ENCODE measurements at places on chromosomes 3 and 15. TPM values are rescaled to one million over a fixed set of nuclear protein-coding genes. Genes with fewer than 3 reads are reported as not detected.

Gene ZPLD1
- total RNA-seq, result not detected

DNA sequence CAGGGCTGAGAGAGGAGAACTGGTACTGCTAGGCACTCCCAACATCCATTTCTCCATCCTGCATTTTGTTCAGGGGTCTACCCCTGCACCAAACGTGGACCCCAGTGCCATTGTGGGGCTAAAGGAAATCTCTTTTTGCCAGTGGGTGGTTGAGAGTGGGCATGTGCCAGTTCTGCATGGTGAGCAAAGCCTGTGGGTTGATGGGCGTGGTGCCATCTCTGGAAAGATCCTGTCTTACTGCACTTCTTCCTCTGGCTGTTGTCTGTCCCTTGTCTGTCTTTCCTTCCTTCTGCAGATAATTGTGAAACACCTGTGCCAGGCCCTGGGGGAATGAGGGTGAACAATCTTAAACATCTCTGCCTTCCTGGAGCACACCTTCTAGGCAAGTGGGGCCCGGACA is 1.4 kb upstream of the RARRES1 start:
- peaks cover 9% of the 10 kb centered on the region for H3K4me1 ChIP-seq
- peaks cover 3% of the 10 kb centered on the region for H3K27me3 ChIP-seq
- H3K27ac ChIP-seq, result no peak overlapping the region
- H3K36me3 ChIP-seq, result peaks cover 13% of the 10 kb centered on the region

DNA sequence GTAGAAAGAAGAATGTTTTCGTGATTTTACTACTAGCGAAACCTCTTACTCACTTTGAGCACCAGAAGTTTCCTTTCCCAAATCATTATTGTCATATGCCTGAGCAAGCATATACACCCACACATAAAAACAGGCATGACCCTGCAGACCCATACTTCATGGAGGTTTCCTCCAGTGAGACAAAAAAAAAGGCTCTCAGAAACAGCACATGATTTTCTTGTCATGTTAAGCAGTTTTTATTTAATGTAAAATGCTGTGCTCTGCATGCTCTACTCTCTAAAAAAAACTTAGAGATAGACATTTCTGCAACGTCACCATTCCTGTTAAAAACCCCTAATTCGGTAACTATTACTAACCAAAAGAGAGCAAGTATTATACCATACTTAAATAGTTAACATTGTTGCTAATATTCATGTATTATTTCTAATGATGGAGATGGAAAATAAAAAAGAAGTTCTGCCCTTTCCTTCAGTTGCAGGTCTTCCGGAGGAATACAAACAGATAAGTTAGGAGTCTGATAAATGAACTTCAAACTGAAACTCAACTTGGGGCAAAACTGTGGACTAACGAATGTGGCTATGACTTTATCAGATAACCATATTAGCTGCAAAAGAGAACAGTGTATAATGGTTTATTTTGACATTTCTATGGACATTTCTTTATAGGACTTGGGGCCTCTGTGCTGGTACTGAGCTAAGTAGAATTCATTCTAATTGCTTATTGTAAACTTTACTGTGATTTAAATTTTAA is 15.9 kb downstream of the CD200R1 start:
- peak overlapping the region; percentile 66 for H3K4me3 ChIP-seq
- H3K27ac ChIP-seq, result peak overlapping the region; percentile 80
- peaks cover 32% of the 10 kb centered on the region for H3K36me3 ChIP-seq
- peaks cover 37% of the 10 kb centered on the region for H3K4me1 ChIP-seq

- H3K27ac ChIP-seq, result no peak overlapping the region
- H3K36me3 ChIP-seq, result peaks cover 48% of the 10 kb centered on the region
- no peaks in the 10 kb centered on the region for H3K27me3 ChIP-seq
- DNase-seq, result no peak
- no peak overlapping the region for H3K4me3 ChIP-seq
These were observed 66.4 kb downstream of the RFTN1 start for GRCh38 chr3:16447135-16447534.

Gene CCK
- not detected for total RNA-seq

Gene CCDC80
- total RNA-seq, result not detected

DNA sequence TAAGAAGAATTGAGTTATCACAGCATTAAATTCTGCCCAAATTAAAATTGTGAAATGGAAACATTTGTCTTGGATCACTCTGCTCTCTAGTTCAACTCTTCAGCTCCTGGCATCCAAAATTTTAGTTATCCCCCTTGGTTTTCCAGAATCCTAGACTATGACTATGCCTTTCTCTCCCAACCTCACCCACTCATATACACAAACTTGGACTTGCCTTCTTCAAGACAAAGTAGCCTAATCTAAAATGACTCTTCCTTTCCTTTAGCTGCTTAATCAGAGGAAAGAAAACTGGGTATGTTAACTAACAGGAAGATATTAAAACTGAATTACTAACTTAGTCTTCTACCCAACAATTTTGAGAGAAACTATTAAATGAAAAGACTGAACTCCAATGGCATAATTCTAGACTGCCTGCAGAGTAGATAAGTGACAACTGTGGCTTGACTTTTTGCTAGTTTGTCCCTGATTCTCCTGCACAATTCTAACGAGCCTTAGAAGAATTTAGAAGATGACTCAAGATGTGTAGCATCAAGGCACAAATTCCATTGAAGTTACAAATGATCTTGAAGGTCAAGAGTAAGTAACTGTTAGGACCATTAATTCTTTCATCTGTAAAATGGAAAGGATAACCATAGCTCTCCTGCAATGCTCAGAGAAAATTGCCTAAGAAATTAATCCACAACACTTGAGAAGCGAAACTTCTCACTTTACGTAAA is 5.2 kb upstream of the GOLIM4 start:
- H3K4me1 ChIP-seq, result peaks cover 4% of the 10 kb centered on the region
- no peak overlapping the region for H3K27ac ChIP-seq
- no peaks in the 10 kb centered on the region for H3K36me3 ChIP-seq
- peaks cover 24% of the 10 kb centered on the region for H3K27me3 ChIP-seq

GRCh38 chr3:61847784-61848462 is 286.6 kb downstream of the PTPRG start:
- no peak for DNase-seq
- no peaks in the 10 kb centered on the region for H3K27me3 ChIP-seq
- no peaks in the 10 kb centered on the region for H3K4me1 ChIP-seq
- H3K4me3 ChIP-seq, result no peak overlapping the region
- no peaks in the 10 kb centered on the region for H3K36me3 ChIP-seq

DNA sequence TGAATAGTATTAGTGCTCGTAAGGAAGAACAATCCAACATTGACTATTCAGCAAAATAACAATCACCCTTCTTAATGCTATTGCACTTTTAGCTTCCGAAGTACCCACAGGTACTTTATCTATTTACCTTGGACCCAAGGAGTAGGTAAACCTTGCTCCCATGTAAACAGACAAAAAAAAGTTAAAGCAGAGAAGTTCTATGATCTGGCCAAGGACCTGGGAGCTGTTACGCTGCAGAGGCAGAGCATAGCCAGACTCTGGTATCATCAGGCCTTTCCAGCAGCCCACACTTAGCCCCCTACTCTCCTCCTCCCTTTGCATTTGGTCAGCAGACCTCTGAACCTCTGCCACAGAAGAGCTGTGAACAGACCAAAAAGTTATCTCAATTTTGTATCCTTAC is 130.3 kb upstream of the TPM1 start:
- DNase-seq, result no peak
- no peaks in the 10 kb centered on the region for H3K4me1 ChIP-seq

GRCh38 chr15:63190769-63191649 is 1.6 kb downstream of the RAB8B start:
- DNase-seq, result no peak
- peak overlapping the region; percentile 96 for H3K27ac ChIP-seq
- H3K4me1 ChIP-seq, result peaks cover 55% of the 10 kb centered on the region

Gene RHOV
- total RNA-seq, result 0.41 TPM

- H3K27ac ChIP-seq, result peak overlapping the region; percentile 95
- H3K27me3 ChIP-seq, result peaks cover 6% of the 10 kb centered on the region
- H3K36me3 ChIP-seq, result peaks cover 5% of the 10 kb centered on the region
- H3K4me3 ChIP-seq, result peak overlapping the region; percentile 87
These were observed 384 bp downstream of the KNL1 start for GRCh38 chr15:40594429-40594836.

Gene PFN2
- 3.6 TPM for total RNA-seq

DNA sequence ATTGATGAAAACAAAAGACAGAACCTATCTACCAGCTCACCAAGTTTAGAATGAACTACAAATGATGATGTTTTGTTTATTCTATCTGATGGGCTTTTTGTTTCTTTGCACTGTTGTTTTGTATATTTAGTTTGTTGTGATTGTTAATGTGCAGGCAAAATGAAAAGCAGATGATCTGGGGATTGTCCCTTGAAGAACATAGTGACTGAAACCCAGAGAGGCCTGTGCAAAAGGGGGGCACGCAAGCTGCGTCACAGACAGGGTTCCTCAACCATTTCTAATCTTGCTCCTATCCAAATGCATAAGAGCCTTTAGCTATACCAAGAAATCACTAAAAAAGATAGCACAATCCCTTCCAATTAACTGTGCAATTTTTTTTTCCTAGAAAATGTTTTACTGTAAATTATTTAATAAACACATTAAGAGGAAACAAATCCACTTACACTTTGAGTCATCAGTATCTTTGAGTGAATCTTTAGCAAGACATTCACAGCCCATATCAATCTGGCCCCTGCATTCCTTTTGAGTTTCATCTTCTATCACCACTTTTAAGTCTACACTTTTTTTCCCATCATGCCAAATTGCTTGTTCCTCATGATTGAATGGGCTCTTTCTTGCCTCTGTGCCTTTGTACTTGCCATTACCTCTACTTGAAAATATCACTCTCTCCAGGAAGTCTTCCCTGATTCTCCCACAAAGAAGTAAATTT is 220.3 kb downstream of the ATP8B4 start:
- peaks cover 3% of the 10 kb centered on the region for H3K27me3 ChIP-seq
- H3K27ac ChIP-seq, result no peak overlapping the region
- DNase-seq, result no peak
- H3K4me1 ChIP-seq, result no peaks in the 10 kb centered on the region

DNA sequence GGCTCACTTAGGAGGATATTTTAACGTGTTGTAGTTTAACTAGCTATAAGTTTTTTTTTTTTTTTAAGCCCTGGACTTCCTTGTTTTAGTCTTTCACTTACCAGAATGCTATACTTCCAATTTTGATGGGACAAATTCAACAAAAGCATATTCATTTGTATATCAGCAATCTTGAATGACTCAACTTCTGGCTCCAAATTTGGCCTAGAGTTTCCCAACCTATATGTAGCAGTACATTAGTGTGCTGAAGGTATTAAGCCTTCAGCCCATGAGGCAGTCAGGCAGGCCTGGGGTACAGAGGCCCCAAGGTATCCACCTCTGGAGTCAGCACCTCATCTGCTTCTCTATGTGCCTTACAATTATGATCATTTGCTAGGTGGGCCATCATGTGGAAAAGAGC is 5.9 kb downstream of the PBRM1 start:
- peak overlapping the region; percentile 95 for H3K27ac ChIP-seq
- H3K4me1 ChIP-seq, result peaks cover 57% of the 10 kb centered on the region
- H3K27me3 ChIP-seq, result no peaks in the 10 kb centered on the region
- DNase-seq, result no peak
- H3K4me3 ChIP-seq, result no peak overlapping the region

GRCh38 chr3:73273341-73273740 is 211.9 kb downstream of the EBLN2 start:
- H3K4me3 ChIP-seq, result no peak overlapping the region
- H3K27me3 ChIP-seq, result peaks cover 2% of the 10 kb centered on the region
- H3K36me3 ChIP-seq, result no peaks in the 10 kb centered on the region
- no peak for DNase-seq

- DNase-seq, result peak; percentile 84
- H3K4me3 ChIP-seq, result no peak overlapping the region
- no peaks in the 10 kb centered on the region for H3K4me1 ChIP-seq
- no peak overlapping the region for H3K27ac ChIP-seq
- H3K36me3 ChIP-seq, result no peaks in the 10 kb centered on the region
- no peaks in the 10 kb centered on the region for H3K27me3 ChIP-seq
These were observed 16.0 kb downstream of the HDAC11 start for GRCh38 chr3:13495921-13496723.

- no peak for DNase-seq
- no peaks in the 10 kb centered on the region for H3K27me3 ChIP-seq
- H3K27ac ChIP-seq, result no peak overlapping the region
- no peaks in the 10 kb centered on the region for H3K36me3 ChIP-seq
- H3K4me1 ChIP-seq, result no peaks in the 10 kb centered on the region
- H3K4me3 ChIP-seq, result no peak overlapping the region
These were observed 14.6 kb upstream of the DUSP7 start for GRCh38 chr3:52070724-52071621.

Gene ADAMTSL3
- total RNA-seq, result not detected

DNA sequence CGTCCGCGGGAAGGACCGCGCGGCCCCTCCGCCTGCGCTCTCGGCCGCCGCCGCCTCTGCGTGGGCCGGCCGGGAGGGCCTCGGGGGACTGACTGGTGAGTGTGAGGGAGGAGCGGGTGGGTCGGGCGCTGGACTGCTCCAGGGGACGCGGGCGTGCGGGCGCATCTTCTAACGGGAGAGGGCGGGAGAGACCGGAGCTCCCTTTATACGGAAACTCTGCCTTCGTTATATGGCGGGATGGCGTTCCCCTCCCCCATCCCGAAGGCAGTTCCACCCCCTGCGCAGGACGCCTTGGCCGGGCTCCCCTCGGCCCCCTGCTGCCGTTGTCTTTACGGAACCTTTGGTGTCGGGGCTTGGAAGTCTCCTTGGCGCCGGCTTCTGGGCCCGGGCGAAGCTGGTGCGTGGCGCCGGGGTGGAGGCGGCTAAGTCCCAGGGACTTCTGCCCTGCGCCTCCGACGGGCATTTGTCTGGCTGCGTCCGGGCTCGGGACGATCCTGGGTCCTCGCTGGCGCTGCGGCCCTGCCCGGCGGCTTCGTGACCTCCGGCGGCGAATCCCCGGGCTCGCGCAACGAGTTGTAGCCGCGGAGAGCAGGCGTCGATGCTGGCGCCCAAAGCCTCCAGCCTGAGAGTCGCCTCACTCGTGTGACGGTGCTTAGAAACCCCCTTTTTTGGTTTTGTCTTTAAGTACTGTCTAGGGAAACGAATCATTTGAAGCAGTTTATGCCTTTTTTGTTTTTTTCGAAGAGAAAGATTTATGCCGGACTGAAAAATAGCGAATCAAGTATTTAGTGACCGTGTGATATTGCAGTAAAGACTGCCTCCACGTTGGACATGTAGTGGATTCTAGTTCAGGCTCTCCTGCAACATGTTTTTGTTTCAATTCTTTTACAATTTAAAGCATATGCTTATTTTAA is 623 bp downstream of the ZNF639 start:
- peaks cover 30% of the 10 kb centered on the region for H3K4me1 ChIP-seq
- peak overlapping the region; percentile 87 for H3K4me3 ChIP-seq
- H3K36me3 ChIP-seq, result peaks cover 18% of the 10 kb centered on the region
- peak; percentile 74 for DNase-seq
- no peaks in the 10 kb centered on the region for H3K27me3 ChIP-seq

DNA sequence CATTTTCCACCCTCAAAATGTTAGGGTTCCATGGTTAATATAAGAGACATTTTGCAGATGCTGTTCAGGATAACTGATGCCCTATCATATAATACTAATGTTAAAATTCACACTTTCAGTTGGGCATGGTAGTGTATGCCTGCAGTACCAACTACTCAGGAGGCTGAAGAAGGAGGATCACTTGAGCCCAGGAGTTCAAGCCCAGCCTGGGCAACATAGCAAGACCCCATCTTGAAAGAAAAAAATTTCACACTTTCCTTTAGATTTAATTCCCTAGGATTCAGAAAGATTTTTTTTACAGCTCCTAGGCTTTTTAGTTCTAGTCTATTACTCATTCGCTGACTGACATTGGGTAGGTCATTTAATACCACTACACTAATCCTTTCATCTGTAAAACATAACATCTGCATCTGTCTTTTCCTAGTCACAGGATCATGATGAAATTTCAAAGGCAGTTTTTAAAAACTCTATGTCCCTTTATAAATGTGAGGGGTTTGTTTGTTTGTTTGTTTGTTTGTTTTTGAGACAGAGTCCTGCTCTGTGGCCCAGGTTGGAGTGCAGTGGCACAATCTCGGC is 103.7 kb downstream of the MYO5A start:
- no peak overlapping the region for H3K27ac ChIP-seq
- peaks cover 5% of the 10 kb centered on the region for H3K36me3 ChIP-seq
- H3K4me3 ChIP-seq, result no peak overlapping the region
- no peak for DNase-seq
- H3K27me3 ChIP-seq, result no peaks in the 10 kb centered on the region
- peaks cover 6% of the 10 kb centered on the region for H3K4me1 ChIP-seq
